Heart right ventricle (tissue), 16 donors: ENCODE measurements at places on chromosomes 12 and 14. TPM values are rescaled to one million over a fixed set of nuclear protein-coding genes. Genes with fewer than 3 reads are reported as not detected.

DNA sequence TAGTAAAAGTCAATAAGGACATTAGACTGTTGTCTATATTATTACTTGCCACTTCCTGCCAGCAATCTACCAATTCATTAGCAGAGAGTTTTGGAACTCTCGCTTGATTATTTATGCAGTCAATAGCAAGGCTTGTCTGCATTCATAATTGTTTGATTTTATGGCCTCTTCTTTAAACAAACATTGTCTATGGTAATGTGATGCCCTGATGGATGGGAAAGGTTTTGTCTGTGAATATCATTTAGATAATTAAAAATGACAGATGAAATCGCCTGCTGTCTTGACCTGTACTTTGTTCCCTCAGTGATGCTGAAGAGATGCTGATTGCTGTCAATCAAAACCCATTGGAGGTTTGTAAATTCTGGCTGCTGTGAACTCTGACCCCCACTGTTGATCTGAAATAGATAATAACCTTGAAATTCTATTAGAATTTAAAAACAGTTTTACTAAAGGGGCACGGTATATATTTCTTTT is 455.3 kb downstream of the NPAS3 start:
- H3K4me1 ChIP-seq: no peaks in the 10 kb centered on the region
- no peaks in the 10 kb centered on the region for H3K27me3 ChIP-seq
- H3K27ac ChIP-seq: no peak overlapping the region

- H3K27ac ChIP-seq: peak overlapping the region; percentile 99
- no peaks in the 10 kb centered on the region for H3K27me3 ChIP-seq
- H3K36me3 ChIP-seq: no peaks in the 10 kb centered on the region
- H3K4me1 ChIP-seq: peaks cover 77% of the 10 kb centered on the region
- peak overlapping the region; percentile 67 for H3K4me3 ChIP-seq
These were observed 469 bp upstream of the RAB35 start for GRCh38 chr12:120116792-120117651.

DNA sequence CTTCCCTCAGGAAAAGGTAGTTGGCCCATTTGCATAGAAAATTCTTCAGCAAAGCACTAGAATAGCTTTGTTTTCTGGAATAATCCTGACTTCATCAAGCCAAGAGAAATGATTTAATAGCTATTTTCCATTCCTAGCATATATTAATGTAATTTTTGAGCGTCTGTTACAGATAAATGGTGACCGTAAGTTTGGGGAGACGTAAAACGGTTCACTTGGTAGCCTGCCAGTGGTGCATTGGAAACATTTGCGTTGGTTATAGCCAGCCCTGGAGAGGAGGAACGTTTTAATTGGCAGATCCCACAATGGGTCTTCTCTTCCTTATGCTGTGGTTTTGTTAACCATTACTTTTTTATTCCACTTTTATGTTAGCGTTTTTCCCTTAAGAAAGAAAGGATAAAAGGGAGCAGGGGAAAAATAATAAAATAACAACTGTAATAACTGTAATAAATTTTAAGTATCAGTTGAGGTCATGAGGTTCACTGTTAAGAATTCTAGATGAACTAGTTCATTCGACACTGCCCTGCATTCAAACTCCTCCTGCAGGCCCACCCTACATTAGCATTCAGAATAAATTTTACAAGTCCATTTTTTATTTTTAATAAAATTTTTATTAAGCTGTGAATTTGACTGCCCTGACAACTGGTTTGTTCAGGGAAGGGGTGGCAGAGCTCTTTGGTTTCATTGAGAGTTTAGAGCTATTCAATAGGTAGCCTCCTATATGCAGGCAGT is 300.7 kb downstream of the ERC1 start:
- no peaks in the 10 kb centered on the region for H3K4me1 ChIP-seq
- no peaks in the 10 kb centered on the region for H3K36me3 ChIP-seq
- H3K4me3 ChIP-seq: no peak overlapping the region
- no peaks in the 10 kb centered on the region for H3K27me3 ChIP-seq
- DNase-seq: no peak

DNA sequence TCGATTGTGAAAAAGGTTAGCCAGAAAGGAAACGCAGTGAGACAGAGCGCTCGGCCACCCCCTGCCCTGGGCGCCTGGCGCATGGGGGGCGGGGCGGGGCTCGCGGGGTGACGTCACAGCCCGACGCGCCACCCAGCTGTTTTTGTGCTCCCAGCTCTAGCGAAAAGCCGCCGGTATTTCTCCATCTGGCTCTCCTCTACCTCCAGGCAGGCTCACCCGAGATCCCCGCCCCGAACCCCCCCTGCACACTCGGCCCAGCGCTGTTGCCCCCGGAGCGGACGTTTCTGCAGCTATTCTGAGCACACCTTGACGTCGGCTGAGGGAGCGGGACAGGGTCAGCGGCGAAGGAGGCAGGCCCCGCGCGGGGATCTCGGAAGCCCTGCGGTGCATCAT is at the start of gene GABARAPL1:
TSS of gene GABARAPL1 (plus strand) at position 139 of the 393 bp plus-strand sequence. CDS start at position 392, 253 bp downstream.
- H3K27ac ChIP-seq: peak within 1 kb of the TSS; percentile 99
- H3K4me3 ChIP-seq: peak within 1 kb of the TSS; percentile 80
- H3K27me3 ChIP-seq: no peaks in the 10 kb centered on the region

DNA sequence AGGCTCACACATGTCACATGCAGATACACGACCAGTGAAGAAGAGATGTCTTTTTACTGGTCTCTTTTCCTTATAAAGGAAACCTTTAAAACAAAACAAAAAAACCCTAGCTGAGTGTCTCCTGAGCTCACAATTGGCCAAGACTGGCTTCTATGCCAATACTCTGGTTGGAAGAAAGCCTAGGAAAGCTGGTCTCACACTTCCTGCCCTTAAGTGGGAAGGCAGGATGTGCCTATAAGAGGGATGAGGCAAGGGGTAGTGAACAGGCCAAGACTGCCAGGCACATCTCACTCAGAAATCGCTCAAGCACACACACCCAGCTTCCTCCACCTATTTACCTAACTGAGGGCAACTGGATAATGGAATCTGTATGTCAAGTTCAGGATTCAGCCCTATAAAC is 50.0 kb downstream of the SOCS2 start:
- H3K4me1 ChIP-seq: no peaks in the 10 kb centered on the region
- DNase-seq: no peak
- no peak overlapping the region for H3K4me3 ChIP-seq
- no peaks in the 10 kb centered on the region for H3K27me3 ChIP-seq
- no peak overlapping the region for H3K27ac ChIP-seq

DNA sequence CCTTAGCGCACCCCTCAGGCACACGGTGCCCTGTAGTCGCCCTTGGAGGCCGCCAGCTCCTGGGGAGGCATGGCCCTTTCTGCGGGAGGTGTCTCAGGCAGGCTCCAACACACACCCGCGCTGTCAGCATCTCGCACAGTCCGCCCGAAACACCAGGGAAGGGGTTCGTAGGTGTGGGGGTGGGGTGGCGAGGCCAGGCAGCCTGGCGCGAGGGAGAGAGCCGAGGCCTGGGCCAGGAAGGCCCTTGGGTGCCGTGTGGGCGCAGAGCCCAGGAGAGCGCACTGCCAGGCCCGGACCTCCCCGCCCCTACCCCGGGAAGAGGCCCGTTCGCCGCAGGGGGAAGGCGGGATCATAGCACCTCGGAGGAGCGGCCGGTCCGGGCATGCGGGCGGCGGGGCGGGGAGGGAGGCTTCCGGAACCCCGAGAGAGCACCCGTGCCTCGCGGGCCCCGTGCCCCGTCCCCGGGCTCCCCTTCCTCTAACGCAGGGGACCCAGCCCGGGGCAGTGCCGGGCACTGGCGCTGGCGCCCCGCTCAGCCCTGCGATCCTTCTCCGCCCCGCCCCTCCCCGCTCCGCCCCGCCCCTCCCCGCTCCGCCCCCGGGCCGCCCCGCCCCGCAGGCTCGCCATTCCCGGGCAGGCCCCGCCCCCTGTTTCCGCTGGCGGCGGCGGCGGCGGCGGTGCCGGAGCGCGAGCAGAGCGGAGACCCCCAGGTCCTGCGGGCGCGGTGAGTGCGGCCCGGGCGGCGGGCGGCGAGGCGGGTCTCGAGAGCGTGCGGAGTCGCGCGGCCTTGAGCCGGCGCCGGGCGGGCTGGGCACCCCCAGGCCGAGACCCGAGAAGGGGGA is at the start of gene TSPAN9:
TSS of gene TSPAN9 (plus strand) at position 650 of the 842 bp plus-strand sequence. CDS start 123,815 bp downstream, outside the sequence.
- peak; percentile 80 for DNase-seq
- peaks cover 71% of the 10 kb centered on the region for H3K4me1 ChIP-seq
- H3K27ac ChIP-seq: peak within 1 kb of the TSS; percentile 97
- no peaks in the 10 kb centered on the region for H3K27me3 ChIP-seq
- H3K4me3 ChIP-seq: peak within 1 kb of the TSS; percentile 89
- no peaks in the 10 kb centered on the region for H3K36me3 ChIP-seq

- DNase-seq: no peak
- no peak overlapping the region for H3K27ac ChIP-seq
- H3K36me3 ChIP-seq: no peaks in the 10 kb centered on the region
- H3K4me3 ChIP-seq: no peak overlapping the region
- no peaks in the 10 kb centered on the region for H3K4me1 ChIP-seq
- no peaks in the 10 kb centered on the region for H3K27me3 ChIP-seq
These were observed 7.2 kb upstream of the C1R start for GRCh38 chr12:7099290-7099996.

DNA sequence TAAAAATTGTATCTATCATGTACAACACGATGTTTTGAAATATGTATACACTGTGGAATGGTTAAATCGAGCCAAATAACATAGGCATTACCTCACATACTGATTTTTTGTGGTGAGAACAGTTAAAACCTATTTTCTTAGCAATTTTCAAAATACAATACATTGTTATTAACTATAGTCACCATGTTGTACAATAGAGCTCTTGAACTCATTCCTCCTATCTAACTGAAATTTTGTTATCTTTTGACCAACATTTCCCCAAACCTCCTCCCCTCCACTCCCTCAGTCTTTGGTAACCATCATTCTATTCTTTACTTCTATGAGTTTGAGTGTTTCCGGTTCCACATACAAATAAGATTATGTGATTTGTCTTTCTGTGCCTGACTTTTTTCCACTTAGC is 6.8 kb upstream of the SLC38A2 start:
- H3K27ac ChIP-seq: no peak overlapping the region
- H3K4me3 ChIP-seq: no peak overlapping the region
- no peaks in the 10 kb centered on the region for H3K27me3 ChIP-seq
- DNase-seq: no peak
- peaks cover 10% of the 10 kb centered on the region for H3K4me1 ChIP-seq
- no peaks in the 10 kb centered on the region for H3K36me3 ChIP-seq

DNA sequence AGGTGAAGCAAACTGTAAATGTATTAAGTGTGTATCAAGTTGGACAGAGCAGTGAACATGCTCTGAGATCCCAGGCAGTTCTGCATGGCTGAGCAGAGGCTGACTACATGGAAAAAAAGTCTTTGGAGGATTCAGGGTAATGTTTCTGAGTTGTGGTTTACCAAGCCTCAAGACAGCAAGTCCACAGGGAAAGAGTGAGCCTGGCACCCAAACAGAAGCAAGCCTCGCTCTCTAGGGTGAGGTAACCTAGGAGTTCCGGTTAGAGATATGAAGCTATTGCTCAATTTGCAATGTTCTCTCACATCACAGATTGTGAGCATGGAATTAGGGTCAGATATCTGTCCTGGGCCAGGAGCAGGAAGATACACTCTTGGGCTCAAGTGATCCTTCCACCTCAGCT is 158.6 kb downstream of the MON2 start:
- no peak overlapping the region for H3K4me3 ChIP-seq
- H3K27ac ChIP-seq: no peak overlapping the region
- no peaks in the 10 kb centered on the region for H3K36me3 ChIP-seq
- H3K4me1 ChIP-seq: no peaks in the 10 kb centered on the region

DNA sequence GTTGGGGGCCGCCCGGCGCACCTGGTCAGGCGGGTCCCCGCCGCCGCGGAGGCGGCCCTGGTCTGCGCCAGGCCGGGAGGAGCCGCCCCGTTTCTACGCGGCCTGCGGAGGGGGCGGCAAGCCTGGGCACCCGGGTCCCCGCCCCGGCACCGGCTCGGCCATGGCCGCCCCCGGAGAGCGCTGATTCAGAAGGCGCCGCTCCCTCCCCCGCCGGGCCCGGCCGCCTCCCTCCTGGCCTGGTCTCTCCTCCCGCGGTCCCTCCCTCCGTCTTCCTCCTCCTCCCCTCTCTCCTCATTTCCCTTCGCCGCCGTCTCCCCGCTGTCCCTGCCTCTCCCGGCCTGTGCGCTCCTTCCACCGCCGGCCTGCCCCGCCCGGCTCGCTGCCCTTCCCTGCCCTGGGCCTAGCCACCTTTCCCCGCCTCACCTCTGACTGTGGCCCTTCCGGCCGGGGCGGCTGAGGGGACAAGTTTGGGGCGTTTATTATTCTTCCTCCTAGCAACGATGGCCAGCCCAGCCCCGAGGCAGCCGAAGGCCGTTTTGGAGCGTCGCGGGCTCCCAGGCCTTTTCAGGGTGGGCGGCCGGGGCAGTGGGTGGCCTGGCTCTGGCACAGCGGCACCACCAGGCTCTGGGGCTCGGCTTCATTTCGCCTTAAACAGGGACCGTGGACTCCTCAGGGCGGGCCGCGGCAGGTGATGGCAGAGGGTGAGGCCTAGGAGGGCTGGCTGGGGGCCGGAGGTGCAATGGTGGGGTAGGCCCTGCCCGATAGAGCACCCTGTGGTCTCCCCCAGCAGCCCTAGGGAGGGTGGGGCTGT is 768 bp downstream of the CEP170B start:
- peak overlapping the region; percentile 46 for H3K27ac ChIP-seq
- peak; percentile 71 for DNase-seq
- peaks cover 21% of the 10 kb centered on the region for H3K4me1 ChIP-seq
- H3K36me3 ChIP-seq: no peaks in the 10 kb centered on the region
- no peaks in the 10 kb centered on the region for H3K27me3 ChIP-seq
- peak overlapping the region; percentile 26 for H3K4me3 ChIP-seq

- no peak overlapping the region for H3K4me3 ChIP-seq
- no peaks in the 10 kb centered on the region for H3K27me3 ChIP-seq
- peaks cover 9% of the 10 kb centered on the region for H3K36me3 ChIP-seq
- no peak overlapping the region for H3K27ac ChIP-seq
- no peak for DNase-seq
These were observed 132.8 kb downstream of the TTLL5 start for GRCh38 chr14:75793806-75794205.

DNA sequence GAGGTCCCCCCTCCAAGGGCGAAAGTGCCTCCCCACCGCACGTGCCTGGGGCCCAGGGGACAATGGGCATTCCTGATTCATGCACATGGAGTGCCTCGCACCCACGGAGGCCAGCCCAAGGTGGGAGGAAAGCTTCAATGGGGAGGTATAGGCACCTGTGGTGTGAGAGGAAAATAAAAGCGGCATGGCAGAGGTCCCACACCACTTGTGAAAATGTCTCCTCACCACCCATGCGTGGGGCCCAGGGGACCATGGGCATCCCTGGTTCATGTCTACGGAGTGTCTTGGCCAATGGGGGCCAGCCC is 384.7 kb downstream of the ALG10 start:
- no peak overlapping the region for H3K27ac ChIP-seq
- no peak overlapping the region for H3K4me3 ChIP-seq
- no peaks in the 10 kb centered on the region for H3K4me1 ChIP-seq
- no peak for DNase-seq
- no peaks in the 10 kb centered on the region for H3K36me3 ChIP-seq

DNA sequence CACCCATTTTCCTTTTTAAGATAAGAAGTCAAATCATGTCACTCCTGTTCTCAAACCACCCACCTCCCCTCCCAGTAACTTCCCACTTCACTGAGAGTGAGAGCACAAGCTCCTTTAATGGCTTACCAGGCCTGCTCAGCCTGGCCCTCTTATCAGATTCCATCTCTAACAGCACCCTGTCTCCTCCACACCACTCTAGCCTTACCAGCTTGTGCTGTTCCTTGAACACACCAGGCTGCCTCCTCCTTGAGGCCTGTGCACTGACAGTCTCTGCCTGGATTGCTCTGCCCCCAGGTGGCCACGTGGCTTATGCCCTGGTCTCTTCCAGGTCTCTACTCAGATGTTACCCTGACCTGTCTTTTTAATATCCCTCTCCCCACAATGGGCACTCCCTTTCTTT is 40.1 kb upstream of the EVL start:
- H3K4me3 ChIP-seq: no peak overlapping the region
- H3K4me1 ChIP-seq: peaks cover 14% of the 10 kb centered on the region
- DNase-seq: no peak
- no peak overlapping the region for H3K27ac ChIP-seq
- H3K27me3 ChIP-seq: no peaks in the 10 kb centered on the region

KRT73 gene
- not detected for total RNA-seq

APOLD1 gene
- 42.0 TPM for total RNA-seq

LUM gene
- total RNA-seq: 193 TPM

TMEM253 gene
- 0.26 TPM for total RNA-seq

DDX47 gene
- 29.9 TPM for total RNA-seq

B4GALNT3 gene
- 39.9 TPM for total RNA-seq
